ENCODE measurements at places on chromosomes 4 and X. TPM values are rescaled to one million over a fixed set of nuclear protein-coding genes. Genes with fewer than 3 reads are reported as not detected.

The CXCL8 gene
- 1.7 TPM for total RNA-seq

The BEND2 gene
- 0.42 TPM for total RNA-seq

The CXorf51B gene
- total RNA-seq = not detected

The IL1RAPL2 gene
- not detected for total RNA-seq

The HERC6 gene
- total RNA-seq = 10.0 TPM

The TDO2 gene
- not detected for total RNA-seq

The SLC9B1 gene
- 1.5 TPM for total RNA-seq

The PTPN13 gene
- 96.9 TPM for total RNA-seq

The SPANXC gene
- total RNA-seq = not detected

DNA sequence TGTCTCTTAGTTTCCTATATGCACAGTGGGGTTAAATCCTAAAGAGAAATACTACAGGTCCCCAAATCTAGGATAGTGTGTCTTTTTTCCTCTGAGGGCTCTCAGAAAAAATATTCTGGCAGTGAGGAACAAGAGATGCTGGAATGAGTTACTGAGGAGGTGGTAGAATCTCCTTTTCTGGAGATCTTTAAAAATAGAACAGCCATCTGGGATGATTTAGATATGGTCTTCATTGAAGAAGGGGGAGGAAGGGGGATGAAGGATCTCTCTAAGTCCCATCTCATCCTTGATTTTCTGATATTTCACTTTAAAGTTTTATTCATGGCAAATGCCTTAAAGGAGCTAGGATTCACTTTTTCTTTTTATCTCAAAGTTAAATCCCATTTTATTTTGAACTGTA, 235.0 kb downstream of the MAML3 start:
- DNase-seq = no peak

DNA sequence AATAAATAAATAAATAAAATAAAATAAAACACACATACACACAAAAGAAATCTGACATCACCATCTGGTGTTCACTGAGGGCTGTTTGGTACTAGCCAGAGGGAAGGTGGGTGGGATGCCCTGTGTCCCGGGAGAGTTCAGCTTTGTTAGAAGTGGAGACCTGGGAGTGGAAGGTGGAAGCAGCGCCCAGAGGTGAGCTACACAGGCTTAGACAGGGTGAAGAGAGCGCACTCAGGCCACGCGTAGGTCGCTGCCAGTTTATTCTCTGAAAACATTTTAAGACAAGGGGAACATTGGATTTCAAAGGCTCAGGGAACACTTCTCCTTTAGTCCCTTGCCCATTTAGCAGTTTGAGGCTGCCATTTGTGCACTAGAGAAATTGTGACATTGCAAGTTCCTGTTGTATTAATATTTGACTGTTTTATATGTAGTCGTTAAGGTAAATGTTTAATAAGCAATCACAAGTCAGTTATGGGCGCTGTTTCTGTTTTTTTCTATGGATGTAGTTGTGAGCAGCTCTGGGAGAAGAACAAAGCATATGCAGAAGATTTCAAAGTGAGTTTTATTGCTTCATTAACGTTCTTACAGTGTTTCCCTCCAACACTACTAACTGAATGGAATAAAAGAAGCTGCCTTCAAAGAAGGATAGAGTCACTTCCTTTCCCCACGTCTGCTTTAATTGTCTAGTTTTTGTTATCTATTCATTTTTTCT, 405.5 kb upstream of the NR3C2 start:
- DNase-seq = no peak

GRCh38 chrX:38004046-38004445, 2.3 kb upstream of the SYTL5 start:
- no peak for DNase-seq

GRCh38 chr4:148116264-148116663, 325.9 kb downstream of the NR3C2 start:
- DNase-seq = peak; percentile 25

GRCh38 chr4:8371596-8371995, 68.9 kb downstream of the ACOX3 start:
- no peak for DNase-seq

DNA sequence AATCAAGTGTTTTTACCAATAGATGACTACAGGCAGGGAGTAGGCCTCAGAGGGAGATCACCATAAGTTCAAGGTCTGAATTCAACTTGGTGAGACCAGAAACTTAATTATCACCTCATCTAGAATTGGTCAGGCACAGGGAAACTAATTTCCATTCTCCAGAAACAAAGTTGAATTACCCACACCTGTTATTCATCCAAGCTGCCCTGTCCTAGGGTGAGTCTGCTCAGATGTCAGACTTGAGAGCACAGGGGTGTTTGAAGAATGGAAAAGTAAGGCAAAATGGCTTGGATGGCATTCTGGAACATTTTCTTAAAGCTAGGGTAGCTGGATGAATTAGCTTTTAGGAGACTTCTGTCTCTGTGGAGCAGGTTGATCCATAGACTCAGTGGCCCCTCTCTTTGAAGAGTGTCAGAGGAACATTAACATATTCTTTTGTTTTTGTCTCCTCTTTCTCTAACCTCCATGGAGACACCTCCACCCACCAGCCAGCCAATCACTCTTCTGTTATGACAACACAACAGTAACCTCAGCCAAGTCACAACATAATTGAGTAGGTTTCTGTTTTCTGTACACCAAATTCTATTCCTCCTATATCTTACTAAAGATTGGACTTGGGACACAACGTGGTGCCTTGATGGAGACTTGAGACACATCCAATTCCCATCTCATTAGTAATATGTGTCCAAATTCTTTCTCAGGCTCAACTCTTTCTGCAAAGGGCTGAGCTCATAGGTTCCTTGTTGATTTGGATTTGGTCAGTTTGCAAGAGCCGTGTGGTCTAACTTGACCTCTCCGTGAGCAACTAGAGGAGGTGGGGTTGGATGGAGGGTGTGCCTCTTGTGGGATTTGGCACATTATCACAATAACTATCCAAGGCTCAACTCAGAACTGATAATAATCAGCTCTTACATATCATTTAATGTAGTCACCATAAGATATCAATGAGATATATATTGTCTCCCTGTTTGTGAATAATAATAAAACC, 45.1 kb downstream of the VSIG4 start:
- no peak for DNase-seq

- peak; percentile 46 for DNase-seq
Measured at GRCh38 chrX:153981771-153982533, 9.4 kb downstream of the TMEM187 start.

GRCh38 chr4:173572493-173573129, 42.6 kb upstream of the HAND2 start:
- DNase-seq = no peak

- no peak for DNase-seq
Measured at GRCh38 chr4:139764182-139764581, 98.6 kb downstream of the MGST2 start.

DNA sequence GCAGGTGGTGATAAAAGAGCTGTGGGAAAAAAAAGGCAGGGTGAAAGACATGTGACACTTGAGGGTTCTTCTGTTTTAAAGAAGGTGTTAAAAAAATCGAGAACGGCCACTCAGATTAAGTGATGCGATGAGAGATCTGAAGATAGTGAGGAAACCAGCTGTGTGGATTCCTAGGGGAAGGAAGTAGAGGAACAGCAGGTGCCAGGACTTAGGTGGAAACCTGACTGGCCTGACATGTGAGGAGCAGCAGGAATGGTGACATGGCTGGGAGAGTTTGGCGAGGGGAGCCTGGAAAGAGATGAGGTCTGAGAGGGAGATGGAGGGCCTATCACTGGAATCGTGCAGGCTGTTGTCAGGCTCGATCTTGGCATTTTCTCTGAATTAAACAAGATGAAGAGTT, 55.5 kb downstream of the BMPR1B start:
- DNase-seq = no peak

DNA sequence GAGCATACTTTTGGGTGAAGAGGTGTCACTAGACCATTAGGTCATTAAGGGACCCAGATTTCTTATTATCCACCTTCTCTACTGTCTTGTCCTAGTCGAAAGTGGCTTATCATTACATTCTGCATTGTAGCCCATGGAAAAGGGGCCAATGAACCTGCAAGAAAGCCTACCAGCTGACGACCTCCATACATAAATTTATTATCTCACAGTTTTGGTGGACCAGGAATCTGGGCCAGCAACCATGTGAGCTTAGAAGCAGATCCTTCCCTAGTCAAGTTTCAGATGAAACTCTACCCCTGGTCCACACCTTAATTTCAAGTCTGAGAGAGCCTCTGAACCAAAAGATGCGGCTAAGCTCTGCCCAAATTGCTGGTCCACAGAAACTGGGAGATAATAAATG, 37.6 kb downstream of the RPS6KA3 start:
- no peak for DNase-seq

- DNase-seq = no peak
Measured at GRCh38 chr4:95594013-95594412, 45.2 kb upstream of the UNC5C start.
